ENCODE measurements at places on chromosomes 2 and 18.
A peak's percentile ranks its signal among the peaks of the same experiment; 100 is the strongest.

DNA sequence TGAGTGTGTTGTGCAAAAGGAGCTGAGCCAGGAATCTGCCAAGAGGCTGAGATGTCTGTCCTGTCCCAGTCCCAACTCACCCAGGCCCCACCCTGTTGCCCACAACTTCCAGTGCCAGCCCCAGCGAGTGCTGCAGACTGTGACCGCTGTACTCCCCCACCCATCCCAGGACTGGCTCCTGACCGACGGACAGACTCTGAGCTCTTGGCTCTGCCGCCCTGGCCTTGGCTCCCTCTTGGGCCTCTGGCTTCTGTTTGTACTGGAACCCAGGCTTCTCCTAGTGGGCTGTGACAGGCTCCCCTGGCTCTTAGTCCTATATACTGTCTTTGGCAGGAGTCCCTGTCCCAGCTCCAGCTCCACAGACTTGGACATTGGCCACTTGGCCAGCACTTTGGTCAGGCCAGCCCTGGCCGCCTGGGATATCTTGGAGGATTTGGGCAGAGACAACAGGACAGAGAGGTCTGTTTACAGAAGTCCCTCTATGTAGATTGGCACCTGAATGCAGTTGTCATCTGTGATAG is 41.1 kb downstream of the ACOXL start:
- DNase-seq, result no peak

GRCh38 chr18:9822587-9823185 is 63.1 kb upstream of the TXNDC2 start:
- no peak for DNase-seq

GRCh38 chr2:227942021-227942420 is 70.6 kb downstream of the DAW1 start:
- DNase-seq, result peak; percentile 5

- DNase-seq, result no peak
These were observed 52.5 kb downstream of the MBP start for GRCh38 chr18:77079954-77080682.

DNA sequence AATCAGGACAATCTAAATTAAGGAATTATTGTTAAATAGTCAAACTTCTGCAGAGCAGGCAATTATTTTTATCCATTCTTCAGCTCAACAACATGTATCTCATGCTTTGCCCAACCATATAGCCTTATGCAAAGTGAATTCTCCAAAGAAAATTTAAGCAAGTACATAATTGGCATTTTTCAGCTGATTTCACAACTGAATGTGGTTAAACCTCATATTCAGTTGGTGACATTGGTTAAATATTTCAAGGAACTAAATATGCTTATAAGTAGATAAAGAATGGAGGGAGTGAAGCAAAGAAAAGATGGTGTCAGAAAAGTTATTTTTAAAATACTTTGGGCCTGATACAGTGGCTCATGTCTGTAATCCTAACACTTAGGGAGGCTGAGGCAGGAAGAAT is 816.2 kb downstream of the NRXN1 start:
- peak; percentile 17 for DNase-seq

- DNase-seq, result no peak
These were observed 896.5 kb upstream of the PIK3C3 start for GRCh38 chr18:41058351-41059125.

DNA sequence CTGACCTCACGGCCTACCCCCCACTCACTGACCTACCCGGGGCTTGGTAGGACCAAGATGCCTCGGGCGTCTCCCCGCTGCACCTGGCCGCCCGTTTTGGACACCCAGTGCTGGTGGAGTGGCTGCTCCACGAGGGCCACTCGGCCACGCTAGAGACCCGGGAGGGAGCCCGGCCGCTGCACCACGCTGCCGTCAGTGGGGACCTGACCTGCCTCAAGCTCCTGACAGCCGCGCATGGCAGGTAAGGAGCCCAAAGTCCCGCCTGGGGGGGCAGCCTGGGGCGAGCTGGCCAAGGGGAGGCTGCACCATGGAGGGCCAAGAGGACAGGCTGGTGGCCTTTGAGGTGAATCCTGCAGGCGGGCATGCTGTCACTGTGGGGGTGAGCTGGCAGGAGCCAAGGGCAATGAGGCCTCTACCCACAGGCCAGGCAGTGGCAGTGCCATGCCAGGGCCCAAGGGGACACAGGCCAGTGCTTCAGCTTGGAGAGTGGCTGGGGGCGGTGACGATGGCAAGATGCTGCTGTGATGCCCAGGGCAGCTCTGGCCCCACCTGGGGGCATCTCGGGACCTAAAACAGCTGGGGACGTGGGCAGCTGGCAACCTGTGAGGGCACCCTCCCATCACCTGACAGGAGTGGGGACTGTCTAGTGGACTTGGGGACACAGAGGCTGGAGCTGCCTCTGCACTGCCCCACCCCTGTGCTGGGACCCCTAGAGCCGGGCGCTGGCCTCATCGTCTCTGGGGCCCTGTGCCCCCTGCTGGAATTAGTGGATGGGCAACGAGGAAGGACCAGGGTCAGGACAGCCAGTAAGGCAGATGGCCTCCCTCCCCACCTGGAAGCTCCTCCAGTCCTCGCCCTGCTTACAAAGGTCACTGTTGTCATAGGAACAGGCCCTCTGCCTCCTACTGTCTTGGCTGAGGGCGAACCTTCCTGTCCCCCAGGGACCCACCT is 2.0 kb downstream of the ESPNL start:
- DNase-seq, result no peak

DNA sequence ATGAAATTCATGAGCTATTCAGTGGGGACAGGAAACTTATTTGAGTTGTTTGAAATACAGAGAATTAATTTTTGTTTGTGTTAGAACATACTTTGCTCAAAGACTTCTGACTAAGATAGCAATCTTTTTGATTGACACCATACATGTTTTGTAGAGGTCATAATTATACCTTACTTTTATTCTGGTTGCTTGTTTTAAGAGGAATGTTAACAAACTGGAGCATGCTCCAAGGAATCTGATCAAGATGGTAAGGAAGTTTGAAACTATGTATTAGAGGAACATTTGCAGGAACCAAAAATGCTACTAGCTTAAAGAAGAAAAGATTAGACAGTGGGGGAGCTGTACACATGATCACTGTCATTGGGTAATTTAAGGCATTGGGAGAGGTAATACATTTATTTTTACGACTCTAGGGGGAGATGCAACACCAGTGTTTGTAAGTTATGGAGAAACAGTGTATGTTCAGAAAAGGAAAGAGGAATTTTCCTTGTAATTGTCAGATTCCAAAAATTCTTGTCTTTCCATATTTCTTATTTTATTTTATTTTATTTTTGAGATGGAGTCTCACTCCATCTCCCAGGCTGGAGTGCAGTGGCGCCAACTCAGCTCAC is 8.0 kb downstream of the AGFG1 start:
- DNase-seq, result no peak

DNA sequence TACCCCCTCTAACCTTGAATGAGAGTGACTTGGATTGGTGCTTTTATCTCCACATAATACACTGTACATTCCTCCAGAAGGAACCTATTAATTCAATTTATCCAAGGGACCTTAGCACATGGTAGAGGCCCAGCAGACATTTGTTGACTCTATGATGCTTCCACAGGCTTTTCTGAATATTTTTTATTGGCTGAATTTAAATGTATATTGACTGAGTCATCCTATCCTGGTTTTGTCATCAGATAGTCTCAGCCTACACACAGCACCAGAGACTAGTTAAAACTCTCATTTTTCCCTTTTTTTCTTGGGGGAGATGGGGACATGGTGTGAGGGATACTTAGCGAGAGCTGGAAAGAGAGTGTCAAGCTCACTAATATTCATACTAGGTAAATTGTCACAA is 101.6 kb downstream of the LRRC30 start:
- DNase-seq, result no peak

DNA sequence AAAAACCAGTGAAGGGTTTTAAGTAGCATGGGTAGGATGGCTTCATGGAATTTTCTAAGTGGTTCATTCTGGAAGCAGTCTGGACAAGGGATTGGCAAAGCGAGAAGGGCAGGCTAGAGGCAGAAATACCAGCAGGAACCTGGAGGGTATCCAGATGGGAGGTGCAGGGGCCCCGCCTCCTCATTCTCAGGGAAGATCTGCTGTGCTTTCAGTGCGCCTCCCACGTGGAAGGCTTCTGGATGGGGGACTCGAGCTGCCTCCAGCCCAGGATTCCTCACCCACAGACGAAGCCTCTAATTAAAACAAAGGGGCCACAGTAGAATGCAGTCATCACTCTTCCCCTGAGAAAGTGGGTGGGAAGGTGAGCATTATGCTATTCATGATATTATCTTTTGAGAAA is 79.8 kb downstream of the VSNL1 start:
- DNase-seq, result peak; percentile 84

DNA sequence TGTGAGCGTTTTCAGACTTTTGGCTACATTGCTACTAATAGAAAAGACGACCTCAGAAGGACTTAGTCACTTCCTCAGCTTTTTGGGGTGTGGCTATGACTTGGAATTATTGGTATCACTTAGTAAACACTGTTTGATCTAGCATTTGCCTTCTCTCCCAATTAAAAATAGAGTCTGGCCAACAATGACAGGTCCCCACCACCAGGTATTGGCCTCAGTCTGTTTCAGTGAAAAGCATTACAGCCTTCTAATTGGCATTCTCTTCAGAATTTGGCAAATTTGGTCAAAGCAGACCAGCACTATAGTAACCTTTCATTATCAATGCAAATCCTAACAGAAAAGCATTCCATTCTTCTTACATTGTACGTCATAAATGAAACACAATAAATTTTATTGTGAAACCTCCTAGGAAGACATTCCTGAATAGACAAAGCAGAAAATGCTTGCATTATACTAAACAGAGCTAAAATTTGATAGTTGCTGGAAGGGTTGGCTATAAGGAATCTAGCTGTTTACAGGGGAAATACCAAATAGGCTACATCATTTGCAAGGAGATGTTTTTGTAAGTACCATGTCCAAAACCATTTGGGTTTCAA is 613.9 kb downstream of the IRS1 start:
- DNase-seq, result peak; percentile 97

DNA sequence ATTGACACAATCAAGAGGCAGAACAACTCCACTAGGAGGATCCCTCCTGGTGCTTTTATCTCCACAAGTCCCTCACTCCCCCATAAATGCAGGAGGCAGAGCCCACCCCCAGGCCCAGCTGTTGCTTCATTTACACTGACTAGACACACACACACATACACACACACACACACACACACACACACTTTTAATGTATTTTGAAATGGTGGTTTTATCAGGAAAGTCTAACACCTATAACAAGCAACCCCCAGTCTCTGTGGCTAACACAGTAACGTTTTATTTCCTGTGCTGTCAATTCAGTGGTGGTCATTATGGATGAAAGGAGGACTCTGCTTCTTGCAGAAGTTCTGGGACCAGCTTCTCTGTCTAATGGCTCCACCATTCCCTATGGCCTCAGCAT is 125.4 kb upstream of the FOSL2 start:
- no peak for DNase-seq
